ENCODE measurements at places on chromosomes 5 and 9.

- DNase-seq, result no peak
These were observed 63.6 kb downstream of the SUSD1 start for GRCh38 chr9:112111461-112111860.

DNA sequence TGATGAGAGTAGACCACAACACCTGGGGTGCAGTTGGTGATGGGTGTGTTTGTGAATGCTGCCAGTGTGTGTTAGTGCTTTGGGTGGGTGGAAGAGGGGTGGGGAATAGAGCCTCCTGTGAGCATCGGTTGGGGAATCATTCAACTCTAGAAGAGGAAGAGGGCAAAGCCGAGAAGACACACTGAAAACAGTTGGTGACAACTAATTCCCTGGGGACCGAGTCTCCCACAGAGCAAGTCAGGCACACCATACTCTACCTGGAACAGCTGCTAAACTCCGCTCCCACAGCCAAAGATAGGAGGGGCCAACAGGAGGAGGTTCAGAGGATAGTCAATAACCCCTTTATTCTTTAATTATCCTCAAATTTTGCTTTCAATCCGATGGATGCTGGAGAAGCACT, 1.6 kb upstream of the ARHGEF39 start:
- no peak for DNase-seq

- DNase-seq, result no peak
These were observed 20.8 kb downstream of the SV2C start for GRCh38 chr5:76104027-76104426.

DNA sequence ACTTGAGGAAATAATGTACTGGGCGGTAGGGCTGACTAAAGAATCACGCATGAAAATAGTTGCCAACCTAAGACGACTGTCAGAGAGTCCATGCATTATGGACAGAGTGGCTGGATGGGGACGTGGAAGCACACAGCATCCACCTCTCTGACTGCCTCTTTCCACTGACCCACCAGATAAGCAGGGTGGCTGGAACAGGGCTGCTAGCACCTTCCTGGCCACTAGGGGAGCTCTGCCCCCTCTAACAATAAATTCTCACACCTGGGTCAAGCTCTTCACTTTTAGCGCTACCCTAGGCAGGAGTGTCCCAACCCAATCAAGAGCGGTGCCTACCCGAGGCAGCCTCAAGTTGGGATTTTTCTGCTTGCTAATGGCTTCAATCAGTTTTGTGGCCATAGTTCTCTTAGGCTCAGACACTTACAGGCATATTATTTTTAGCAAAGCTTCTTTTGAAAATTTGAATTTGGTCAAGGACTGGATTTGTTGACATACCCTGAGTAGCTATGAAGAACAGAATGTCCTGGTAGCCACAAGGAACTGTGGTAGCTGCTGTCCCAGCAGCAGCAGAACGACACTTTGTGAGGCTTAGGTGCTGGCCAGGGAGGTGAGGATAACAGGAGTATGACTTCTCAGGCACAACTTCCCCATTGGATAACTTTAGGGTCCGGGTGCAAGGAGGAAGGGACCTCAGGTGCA, 6.9 kb upstream of the TPM2 start:
- no peak for DNase-seq

DNA sequence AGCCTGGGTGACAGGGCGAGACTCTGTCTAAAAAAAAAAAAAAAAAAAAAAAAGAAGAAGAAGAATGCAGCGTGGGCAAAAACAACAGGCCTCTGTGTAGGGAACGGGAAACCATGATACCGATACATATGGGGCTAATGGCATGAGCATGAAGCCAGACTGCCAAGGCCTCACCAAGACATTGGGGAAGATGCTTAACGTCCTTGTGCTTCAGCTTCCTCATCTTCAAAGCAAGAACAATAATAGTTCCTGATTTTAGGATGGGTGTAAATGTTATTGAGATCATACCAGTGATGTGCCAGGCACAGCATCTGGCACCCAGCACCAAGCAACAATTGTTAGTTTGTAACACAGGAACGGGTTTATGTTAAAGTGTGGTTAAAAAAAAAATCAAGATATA, 51.4 kb downstream of the NEURL1B start:
- DNase-seq, result no peak

GRCh38 chr5:32831624-32832023, 120.5 kb downstream of the NPR3 start:
- no peak for DNase-seq

All from T-helper 22 cell (primary cell).